Activated CD4-positive, alpha-beta T cell treated with anti-CD3 and anti-CD28 coated beads for 1 hour (primary cell): ENCODE measurements at places on chromosomes 6 and 20.

GRCh38 chr6:20582586-20583443, 48.6 kb downstream of the CDKAL1 start:
- no peak for DNase-seq

DNA sequence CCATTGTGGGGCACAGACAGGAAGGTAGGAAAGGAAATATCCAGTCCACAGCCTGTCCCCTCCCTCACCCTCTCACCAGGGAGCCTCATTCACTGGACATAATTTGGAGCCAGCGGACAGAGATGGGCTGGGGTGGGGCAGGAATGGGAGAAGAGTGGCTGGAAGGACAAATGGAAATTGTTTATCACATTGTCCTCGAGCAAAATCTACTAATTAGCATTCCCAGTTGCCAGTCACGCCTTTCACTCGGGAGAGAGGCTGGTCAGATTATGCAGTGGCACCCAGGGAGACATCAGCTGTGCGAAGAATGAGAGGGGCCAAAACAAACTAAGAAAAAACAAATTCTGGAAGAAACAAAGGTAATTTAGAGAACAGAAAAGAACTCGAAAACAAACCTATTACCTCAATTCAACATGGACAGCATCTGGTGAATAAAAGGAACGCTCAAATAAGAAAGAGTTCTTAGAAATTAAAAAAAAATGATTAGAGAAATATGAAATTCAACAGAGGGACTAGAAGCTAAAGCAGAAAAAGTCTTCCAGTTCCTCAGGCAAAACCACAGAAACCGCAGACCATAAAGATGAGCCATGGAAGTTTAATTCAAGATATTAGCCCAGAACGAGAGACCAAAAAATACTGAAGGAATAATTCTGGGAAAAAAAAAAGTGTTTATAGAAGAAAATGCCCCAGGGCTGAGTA, 108.5 kb upstream of the RALGAPA2 start:
- DNase-seq = no peak

DNA sequence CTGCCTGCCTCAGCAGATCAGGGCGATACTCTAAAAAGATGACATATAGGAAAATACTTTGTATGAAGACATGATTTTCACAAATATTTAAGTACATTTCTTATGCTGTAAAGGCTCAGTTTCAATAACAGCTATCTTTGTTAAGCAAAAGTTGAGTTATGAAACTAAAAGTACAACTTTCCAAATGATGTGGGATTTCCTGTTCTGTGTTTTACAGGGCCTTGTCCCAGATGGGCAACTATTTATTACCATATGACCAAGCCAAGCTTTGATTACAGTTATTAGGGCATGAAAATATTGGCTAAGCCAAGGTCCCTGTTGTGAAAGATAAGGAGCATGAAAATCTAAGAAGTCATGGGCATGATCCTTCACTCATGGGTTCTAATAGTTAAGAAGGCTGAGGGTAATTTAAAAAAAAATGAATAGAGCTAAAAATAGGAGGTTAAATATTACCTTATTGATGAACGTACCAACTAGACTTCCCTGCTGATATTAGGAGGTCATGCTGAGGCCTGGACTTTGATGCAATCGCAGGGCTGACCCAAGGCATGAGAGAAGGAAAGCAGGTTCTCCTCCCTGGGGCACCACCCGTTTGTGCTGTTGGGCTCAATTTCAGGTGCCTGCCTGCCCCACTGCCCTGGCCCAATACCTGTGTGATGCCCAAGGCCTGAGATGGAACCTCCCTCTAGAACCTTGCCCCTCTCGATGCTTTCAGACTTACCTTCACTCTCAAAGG, 294.4 kb upstream of the PRDM1 start:
- no peak for DNase-seq

GRCh38 chr20:58993332-58994248, 12.5 kb downstream of the NELFCD start:
- no peak for DNase-seq

GRCh38 chr6:108132863-108133262, 33.0 kb upstream of the NR2E1 start:
- no peak for DNase-seq

DNA sequence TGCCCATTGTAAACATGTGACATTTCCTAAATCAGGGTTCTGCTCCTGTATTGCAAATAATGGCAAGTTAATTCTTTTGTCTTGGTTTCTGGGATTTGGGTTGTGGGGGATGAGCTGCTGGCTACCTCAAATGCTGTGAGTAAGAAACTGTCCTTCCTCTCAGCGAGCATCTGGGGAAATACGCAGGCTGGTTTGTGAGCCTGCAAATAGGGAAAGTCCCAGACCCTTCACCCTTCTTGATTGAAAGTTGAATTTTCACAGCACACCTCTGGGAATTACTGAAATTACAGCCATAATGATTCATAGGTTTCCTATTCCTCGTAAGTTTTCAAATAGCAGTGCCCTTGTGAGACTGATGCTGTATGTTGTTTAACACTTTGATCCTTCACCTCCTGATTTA, 138.1 kb downstream of the TBXT start:
- DNase-seq = no peak

- DNase-seq = no peak
Observed at GRCh38 chr20:2749951-2750490, 50.4 kb downstream of the CPXM1 start.

- DNase-seq = peak; percentile 77
Observed at GRCh38 chr20:3470627-3471396, at the start of gene ATRN. Gene ATRN, plus strand, starts transcription at chr20:3471018. Its CDS starts 90 bp downstream, at chr20:3471108.

DNA sequence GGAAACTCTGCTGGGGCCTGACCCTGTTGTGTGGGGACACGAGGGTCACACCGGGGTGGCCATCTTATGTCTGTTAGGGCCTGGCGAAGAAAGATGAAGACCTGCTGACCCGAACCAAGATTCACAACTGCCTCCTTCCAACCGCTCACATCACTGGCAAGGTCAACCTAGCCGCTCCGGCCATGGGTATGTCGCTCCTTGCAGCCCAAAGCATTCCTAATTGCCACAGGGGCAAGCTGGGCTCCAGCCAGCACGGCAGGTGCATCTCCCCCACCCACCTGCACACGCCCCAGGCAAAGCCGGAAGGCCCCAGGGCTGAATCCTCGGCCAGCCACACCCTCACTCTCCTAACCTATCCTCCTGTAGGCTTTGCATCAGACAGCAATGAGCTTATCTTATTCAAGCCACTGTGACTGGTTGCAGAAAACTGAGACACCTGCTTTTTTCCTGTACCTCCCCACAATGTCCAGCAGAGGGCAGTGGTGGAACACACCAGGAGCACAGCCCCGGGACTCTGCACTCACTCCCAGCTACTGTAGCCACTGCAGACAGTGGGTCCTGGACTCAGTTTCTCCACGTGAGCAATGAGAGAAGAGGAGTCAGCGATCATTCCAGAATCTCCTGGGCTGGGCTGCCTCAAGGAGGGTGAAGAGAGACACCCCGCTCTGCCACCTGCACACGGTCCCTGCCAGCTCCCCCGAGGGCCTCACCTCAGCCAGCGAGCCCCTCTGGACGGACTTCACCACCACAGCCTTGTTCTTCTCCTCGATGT, 170.2 kb downstream of the PREX1 start:
- DNase-seq = peak; percentile 46

- no peak for DNase-seq
Observed at GRCh38 chr6:34059136-34059731, 86.7 kb downstream of the GRM4 start.

GRCh38 chr6:2132416-2132815, 113.0 kb downstream of the GMDS start:
- no peak for DNase-seq

- DNase-seq = no peak
Observed at GRCh38 chr6:18785810-18786490, 398.8 kb downstream of the RNF144B start.

- no peak for DNase-seq
Observed at GRCh38 chr6:66675906-66676305, 968.9 kb upstream of the EYS start.

DNA sequence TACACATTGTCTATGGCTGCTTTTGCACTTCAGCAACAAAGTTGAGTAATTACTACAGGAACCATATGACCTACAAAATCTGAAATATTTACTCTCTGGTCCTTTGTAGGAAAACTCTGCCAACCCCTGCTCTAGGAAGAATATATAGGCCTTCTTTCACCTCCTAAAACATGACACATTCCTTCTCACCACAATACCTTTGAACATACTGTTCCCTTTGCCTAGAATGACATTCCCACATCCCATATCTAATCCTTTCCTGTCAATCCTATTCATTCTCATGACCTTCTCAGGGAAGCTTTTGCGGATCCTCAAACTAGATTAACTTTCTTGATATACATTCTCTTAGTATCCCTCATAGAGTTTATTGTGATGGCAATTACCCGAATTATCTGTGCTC, 18.0 kb upstream of the NCOA6 start:
- DNase-seq = no peak
